ENCODE measurements at places on chromosomes 12 and 14.

GRCh38 chr14:64899958-64900357 lies 14.3 kb upstream of the CHURC1 start:
- DNase-seq = no peak

GRCh38 chr14:102293781-102294180 lies 11.2 kb downstream of the MOK start:
- DNase-seq = no peak

DNA sequence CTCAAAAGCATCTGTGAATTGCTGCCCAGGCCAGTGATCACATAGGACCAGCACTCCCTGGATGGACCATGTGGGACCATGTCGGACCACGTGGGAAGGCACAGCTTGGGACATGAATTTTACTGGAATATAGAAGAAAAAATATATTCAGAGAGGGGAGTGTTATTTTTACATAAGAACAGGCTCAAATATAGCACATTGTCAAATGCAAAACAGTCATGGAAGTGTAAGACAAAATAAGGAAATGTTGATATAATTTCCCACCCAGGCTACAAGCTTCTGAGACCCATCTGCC lies 68.3 kb downstream of the CMKLR1 start:
- DNase-seq = no peak

DNA sequence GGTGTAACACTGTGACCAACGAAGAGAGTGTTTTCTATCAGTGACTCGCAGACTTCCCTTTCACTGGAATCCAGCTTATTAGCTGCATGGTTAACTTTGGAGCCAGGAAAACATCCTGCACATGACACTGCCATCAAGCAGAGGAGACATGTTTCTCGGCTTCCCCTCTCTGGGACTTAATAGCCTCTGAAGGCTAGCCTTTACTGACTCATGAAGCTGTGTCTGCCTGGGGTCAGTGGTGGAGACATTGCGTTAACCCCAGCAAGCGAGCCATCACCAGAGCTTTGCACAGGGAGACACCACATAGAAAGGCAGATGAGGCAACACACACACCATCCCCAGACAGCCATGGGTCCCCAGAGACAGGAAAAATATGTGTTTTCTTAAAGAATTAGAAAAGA lies 126.9 kb upstream of the PRICKLE1 start:
- DNase-seq = no peak

DNA sequence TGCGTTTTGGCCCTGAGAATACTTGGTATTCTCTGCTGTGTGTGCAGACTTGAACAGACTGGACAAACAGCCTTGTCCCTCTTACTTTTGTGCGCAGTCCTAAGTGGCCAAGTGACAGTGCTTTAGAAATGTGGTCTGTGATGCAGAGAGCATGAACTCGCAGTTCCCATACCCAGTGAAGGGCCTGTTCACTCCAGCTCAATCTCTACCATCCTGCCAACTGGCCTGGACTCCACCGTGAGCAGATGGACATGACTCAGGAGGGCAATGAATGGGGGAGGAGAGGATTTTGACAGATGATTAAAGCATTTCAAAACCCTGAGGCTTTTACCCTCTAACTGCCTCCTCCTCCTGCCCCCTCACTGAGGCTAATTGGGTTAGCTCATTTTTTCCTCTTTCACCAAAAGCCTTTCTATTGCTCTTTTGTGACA lies 62.5 kb upstream of the PYGL start:
- peak; percentile 45 for DNase-seq

- no peak for DNase-seq
Measured at GRCh38 chr14:29353513-29353912, 574.1 kb downstream of the PRKD1 start.

GRCh38 chr14:24434676-24435075 lies 4.9 kb downstream of the KHNYN start:
- no peak for DNase-seq

DNA sequence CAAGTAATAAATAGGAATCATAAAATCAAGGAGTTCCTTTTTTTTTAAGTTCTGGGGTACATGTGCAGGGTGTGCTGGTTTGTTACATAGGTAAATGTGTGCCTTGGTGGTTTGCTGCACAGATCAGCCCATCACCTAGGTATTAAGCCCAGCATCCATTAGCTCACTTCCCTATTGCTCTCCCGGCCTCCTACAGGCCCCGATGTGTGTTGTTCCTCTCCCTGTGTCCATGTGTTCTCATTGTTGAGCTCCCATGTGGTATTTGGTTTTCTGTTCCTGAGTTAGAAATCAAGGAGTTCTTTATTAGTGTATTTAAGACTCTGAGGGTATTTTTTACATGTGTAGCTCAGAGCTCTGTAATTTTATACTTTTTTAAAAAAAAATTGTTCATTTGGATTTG lies 86.0 kb downstream of the SCFD1 start:
- DNase-seq = no peak

DNA sequence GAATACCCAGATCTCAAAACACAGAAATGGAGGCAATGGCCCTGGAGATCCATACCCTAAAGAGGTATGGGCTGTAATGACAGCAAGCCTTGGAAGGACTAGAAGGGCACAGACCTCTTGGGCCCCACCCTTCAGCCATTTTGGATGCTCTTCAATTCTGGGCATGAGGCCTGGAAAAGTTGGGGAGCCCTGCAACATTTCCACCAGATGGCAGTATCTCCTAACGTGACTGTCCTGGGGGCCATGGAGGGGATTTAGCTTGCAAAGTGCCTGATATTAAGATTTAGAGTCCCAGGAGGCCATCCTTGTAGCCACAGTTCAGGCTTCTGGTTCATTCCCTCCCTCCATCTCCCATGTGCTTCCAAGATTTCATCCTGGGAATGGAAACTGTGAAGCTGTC lies 30.2 kb downstream of the KCNA5 start:
- no peak for DNase-seq

DNA sequence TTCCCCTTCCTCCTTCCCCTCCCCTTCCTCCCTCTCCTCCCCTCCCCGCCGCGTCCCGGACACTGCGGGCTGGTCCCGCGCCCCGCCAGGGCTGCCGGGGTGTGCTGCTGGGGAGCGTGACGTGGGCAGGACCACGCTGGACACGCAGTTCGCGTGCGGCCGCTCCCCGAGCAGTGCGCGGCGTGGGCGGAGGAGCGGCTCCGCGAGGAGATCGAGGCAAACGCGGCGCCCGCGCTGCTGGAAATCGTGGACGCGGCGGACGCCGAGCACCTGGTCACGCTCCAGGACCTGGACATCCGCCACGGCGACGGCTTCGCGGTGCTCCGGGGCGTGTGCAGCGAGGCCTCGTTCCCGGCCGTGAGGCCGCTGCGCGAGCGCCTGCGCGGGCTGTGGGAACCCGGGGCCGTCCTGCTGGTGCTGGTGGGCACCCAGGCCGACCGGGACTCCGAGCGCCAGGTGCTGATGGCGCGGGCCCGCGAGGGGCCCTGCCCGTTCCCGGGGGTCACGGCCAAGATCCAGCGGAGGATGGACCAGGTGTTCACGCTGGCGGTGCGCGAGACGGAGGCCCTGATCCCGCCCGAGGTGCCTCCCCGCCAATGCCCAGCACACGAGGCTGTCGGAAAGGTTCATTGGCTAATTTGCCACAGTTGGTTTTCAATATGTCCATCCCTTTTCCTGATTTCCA lies 84.3 kb downstream of the TNFAIP2 start:
- DNase-seq = no peak

- no peak for DNase-seq
Measured at GRCh38 chr12:112308652-112309051, 73.6 kb downstream of the HECTD4 start.

DNA sequence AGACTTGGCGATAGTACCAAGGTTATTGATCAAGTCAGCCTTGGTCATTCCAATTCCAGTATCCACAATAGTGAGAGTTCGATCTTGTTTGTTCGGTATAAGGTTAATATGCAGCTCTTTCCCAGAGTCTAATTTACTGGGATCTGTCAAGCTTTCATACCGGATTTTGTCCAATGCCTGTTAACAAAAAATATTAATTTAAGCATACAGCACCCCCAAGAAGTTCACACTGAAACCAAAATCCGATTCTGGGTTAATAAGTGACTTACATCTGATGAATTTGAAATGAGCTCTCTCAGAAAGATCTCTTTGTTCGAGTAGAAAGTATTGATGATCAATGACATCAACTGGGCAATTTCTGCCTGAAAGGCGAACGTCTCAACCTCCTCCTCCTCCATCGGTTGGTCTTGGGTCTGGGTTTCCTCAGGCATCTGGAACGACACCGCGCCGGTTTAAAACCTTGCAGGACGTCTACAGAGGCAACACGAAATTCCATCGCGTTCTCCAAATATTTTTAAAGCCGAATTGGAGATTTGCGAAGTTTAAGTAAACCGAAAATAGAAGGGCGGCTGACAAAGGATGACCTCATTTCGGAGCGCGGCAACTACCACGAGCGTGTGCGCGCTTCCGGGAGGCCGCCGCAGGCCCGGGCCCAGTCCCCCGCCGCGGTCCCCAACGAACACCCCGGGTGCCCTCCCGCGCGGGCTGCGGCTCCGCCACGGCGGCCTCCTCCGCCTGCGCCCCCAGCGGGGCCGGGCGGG lies 716 bp downstream of the HSP90AA1 start:
- peak; percentile 57 for DNase-seq

DNA sequence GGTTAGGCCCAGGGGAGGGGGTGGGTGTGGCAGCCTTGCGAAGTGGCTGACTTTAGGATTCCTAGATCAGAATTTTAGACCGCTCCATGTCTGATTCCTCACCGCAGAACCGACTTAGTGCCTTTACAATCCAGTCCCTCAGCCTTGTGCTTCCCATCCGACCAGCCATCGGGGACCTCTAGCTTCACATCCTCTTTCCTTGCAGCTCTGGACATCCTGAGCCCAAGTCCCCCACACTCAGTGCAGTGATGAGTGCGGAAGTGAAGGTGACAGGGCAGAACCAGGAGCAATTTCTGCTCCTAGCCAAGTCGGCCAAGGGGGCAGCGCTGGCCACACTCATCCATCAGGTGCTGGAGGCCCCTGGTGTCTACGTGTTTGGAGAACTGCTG lies 557 bp downstream of the COPS7A start:
- no peak for DNase-seq
